ENCODE measurements at places on chromosomes 13 and 19.

- DNase-seq = no peak
These were observed 10.8 kb upstream of the RANBP3 start for GRCh38 chr19:5988517-5989387.

- no peak for DNase-seq
These were observed 4.9 kb upstream of the BRD4 start for GRCh38 chr19:15337202-15337601.

- no peak for DNase-seq
These were observed 17.4 kb downstream of the CPB2 start for GRCh38 chr13:46087481-46087880.

GRCh38 chr13:84659359-84659661, 777.0 kb upstream of the SLITRK1 start:
- DNase-seq = no peak
